ENCODE measurements at places on chromosomes 1 and 21.

DNA sequence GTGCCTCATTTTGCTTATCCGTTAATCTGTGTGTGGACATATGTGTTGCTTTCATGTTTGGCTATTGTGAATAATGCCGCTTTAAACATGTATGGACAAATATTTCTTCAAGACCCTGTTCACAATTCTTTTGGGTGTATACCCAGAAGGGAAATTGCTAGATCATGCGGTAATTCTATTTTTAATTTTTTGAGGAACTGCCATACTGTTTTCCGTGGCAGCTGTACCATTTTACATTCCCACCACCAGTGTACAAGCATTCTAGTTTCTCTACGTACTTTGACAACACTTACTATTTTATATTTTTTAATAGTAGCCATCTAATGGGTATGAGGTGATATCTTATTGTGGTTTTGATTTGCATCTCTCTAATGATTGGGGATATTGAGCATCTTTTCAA lies 7.1 kb upstream of the NID1 start:
- no peak for DNase-seq

GRCh38 chr1:153552335-153552734 lies 3.3 kb upstream of the S100A3 start:
- no peak for DNase-seq

DNA sequence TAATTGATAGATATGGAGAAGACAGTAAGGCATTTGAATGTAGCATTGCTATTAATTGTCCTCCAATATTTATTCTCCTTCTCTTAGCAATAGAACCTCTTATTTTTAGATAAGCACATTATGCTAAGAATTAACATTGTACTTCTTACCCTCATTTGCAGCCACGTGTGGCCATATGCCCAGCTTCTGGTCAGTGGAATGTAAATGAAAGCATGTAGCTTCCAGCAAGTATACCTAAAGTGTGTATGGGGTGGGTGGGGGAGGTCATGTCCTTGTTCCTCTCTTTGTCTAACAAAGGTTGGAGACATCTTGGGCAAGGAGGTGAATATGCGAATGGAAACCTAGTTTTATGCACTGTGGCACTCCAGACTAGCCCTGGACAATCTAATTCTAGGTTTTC lies 133.6 kb upstream of the HMCN1 start:
- DNase-seq = no peak

DNA sequence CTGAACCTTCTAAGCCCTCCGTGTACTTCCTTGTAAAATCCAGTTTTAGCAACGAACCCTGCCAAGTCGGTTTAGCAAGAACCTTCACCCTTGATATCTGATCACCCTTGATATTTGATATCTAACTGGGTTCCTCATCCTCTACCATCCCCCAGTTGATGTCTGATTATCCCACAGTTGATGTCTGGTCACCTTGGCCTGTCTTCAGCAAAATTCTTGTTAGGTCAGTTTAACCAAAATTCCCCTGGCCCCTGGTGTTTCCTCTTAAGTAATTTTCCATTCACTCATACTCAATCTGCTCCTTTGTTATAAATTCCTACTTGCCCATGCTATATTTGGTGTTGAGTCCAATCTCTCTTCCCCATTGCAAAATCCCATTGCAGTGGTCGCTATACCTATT lies 114.5 kb upstream of the ZNHIT6 start:
- no peak for DNase-seq

DNA sequence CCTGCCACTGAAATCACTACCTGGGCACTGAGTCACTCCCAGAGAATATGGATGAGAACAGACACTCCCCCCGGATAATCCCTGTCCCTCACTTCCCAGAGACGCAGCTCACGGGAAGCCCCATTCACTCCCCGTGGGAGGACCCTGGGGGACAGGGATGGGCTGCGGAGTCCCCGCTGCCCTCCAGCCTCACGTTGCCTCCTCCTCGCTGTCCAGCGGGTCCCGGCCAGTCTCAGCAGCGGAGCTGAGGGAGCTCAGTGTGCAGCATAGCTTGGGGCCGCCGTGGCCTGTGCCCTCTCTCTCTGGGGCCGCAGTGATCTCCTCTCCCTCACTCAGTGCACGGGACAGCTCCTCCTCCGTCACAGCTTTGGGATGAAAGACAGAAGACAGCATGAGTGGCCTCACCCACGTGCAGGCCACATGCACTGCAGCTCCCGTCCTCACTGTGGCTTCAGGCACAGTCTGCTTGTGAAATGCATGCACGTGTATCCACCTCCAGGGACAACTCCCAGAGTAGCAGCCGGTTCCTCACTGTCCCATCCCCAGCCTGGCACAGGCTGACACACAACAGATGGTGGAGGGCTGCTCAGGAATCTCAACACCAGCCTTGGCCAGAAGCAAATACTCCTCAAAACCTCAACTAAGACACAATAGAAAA lies 7.4 kb downstream of the CFAP410 start:
- no peak for DNase-seq

GRCh38 chr21:42352441-42353095 lies 1.8 kb upstream of the TFF2 start:
- no peak for DNase-seq

- DNase-seq = no peak
Observed at GRCh38 chr1:195306281-195306680, 1302.0 kb downstream of the KCNT2 start.

DNA sequence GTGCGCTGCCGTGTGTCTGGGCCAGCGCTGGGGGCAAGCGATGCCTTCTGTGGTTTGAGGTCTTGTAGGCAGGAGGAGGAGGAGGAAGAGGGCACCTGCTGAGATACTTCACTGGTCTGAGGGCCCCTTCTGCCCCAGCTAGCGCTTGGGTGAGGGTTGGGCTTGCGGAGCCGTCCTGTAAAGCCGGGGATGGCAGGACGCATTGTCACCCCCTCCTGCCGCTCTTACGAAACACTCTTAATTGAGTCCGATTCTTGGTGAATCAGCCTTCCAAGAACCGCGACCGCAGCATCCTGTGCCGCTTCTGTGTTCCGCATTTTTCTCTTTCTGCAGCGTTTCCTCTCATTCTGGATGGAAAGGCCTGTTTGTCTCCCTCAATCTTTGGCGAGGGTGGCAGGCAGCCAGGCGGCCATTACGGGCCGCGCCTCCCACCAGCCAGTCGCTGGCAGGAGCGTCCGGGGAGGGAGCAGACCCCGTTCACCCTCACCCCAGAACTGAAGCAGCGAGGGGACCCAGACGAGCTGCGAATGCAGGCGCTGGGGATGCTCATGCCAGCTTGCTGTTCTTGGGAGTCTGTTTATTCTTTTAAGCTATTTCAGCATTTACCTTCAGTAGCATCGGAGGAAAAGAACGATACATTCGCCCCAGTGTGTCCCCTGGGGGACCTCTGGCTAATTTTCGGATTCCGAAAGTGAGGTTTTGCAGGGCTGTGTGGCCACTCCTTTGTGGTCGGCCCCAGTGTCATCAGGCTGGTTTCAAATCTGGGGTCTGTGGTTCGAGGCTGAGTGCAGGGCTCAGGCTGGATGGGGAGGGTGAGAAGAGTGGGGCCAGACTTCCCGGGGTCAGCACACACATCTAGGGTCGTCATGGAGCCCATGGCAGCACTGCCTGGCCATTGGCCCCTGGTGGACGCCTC lies 62.7 kb downstream of the SKI start:
- peak; percentile 99 for DNase-seq

- DNase-seq = no peak
Observed at GRCh38 chr21:15281714-15282113, 216.9 kb upstream of the NRIP1 start.
